ENCODE measurements at places on chromosomes 11 and 22. TPM values are rescaled to one million over a fixed set of nuclear protein-coding genes. Genes with fewer than 3 reads are reported as not detected.

The OR5M3 gene
- total RNA-seq: not detected

The OR2AT4 gene
- not detected for total RNA-seq

The PARVA gene
- 21.0 TPM for total RNA-seq

The SLC6A5 gene
- total RNA-seq: not detected

The SLCO2B1 gene
- total RNA-seq: not detected

The NRIP3 gene
- 3.0 TPM for total RNA-seq

The USP2 gene
- not detected for total RNA-seq

The PCF11 gene
- total RNA-seq: 30.4 TPM

The YPEL4 gene
- 2.2 TPM for total RNA-seq

The SCGB1D2 gene
- total RNA-seq: not detected

The SLC25A45 gene
- 0.95 TPM for total RNA-seq

The SNX32 gene
- total RNA-seq: 4.0 TPM

Measured in bronchial smooth muscle cell (primary cell).